ENCODE measurements at places on chromosomes 4 and X.

- no peak for DNase-seq
These were observed 473.4 kb downstream of the INPP4B start for GRCh38 chr4:142372530-142373260.

DNA sequence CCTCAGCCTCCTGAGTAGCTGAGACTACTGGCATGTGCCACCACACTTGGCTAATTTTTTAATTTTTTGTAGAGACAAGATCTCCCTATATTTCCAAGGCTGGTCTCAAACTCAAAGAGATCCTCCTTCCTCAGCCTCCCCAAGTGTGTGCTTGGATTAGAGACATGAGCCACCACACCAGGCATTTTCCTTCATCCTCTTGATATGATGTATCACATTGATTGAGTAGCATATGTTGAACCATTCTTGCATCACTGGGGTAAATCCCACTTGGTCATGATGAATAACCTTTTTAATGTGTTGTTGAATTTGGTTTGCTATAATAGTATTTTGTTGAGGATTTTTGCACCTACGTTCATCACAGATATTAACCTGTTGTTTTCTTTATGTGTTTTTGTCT is 24.2 kb upstream of the PPM1K start:
- DNase-seq, result no peak

GRCh38 chr4:106914223-106914622 is 121.9 kb downstream of the DKK2 start:
- DNase-seq, result no peak

- no peak for DNase-seq
These were observed 67.7 kb downstream of the SEL1L3 start for GRCh38 chr4:25795091-25795490.

GRCh38 chr4:57110640-57111511 is 691 bp upstream of the IGFBP7 start:
- peak; percentile 60 for DNase-seq

GRCh38 chrX:47936940-47937317 is 66.9 kb downstream of the ZNF182 start:
- no peak for DNase-seq

GRCh38 chr4:72938516-72938915 is 131.0 kb downstream of the COX18 start:
- no peak for DNase-seq

GRCh38 chr4:2671267-2671895 is 84.8 kb downstream of the TNIP2 start:
- DNase-seq, result no peak

- DNase-seq, result no peak
These were observed 792 bp downstream of the PPID start for GRCh38 chr4:158722291-158722916.

GRCh38 chr4:150329373-150329772 is 251.1 kb downstream of the DCLK2 start:
- DNase-seq, result no peak

- no peak for DNase-seq
These were observed 339.6 kb upstream of the PCDH10 start for GRCh38 chr4:132809298-132810032.

DNA sequence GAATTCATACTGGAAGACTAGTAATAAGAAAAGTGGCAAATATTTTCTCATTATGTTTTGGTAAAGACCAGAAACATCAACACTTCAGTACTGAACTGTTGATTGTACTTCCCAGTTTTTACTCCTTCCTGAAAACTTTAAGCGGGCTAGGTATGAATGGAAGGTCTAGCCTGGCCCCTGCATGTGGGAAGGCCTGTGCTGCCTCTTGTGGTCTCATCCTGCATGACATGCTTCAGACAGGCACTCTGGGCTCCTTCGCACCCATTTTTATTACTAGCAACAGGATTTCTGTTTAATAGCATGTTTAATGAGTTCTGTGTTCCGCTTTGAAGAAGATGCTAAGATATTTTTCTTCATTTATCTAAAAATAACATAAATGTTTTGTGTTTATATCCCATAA is 279.1 kb downstream of the ANK2 start:
- DNase-seq, result no peak
